ENCODE measurements at places on chromosomes 1 and 21.

DNA sequence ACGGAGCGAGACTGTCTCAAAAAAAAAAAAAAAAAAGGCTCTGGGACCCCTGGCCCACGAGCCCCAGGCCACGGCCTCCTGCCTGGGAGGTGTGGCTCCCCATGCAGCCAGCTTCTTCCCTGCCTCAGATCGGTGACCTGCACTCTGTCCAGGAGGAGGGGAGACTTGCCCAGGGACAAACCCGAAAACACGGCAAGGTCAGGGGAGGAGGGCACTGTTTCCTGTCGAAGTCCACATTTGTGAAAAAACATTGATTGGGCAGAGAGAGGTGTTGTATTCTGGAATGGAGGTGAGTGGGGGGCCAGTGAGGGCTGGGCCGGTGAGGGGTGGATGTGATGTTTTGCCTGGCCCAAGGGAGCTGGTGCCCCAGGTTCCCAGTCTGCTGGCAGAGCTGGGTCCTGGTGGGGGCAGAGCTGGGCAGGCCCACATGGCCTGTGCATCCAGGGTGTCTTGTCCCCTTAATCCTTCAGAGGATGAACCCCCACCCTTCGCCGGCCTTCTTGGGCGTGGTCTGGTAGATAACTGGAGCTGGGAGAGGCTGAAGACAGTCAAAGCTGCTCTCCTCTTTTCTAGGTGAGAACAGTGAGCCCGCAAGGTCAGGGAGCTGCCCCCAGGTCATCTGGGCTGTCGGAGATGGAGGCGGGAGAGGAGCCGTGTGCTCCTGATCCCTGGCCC, 12.4 kb upstream of the FAAP20 start:
- no peak for DNase-seq

GRCh38 chr1:247180581-247180980, 8.8 kb upstream of the ZNF124 start:
- no peak for DNase-seq

- DNase-seq: no peak
Observed at GRCh38 chr1:98112626-98113025, 191.8 kb upstream of the DPYD start.

DNA sequence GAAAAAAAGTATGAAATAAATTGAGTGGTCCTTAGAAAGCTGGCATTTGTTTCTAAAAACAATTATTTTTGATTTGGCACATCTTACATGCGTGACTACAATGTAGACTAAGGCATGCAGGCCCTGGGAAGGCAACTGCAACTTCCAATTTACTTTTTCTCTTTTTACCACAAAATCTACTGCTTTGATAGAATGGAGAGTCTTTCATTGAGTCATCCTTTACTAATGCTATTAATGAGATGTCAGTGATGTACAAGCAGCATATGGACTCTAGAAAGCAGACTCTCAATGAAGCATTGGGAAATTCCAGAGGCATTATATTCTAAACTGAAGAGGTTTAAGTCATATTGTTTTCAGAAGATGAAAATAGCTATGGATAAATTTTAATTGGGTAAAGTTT, 29.6 kb upstream of the PRRX1 start:
- DNase-seq: peak; percentile 70

DNA sequence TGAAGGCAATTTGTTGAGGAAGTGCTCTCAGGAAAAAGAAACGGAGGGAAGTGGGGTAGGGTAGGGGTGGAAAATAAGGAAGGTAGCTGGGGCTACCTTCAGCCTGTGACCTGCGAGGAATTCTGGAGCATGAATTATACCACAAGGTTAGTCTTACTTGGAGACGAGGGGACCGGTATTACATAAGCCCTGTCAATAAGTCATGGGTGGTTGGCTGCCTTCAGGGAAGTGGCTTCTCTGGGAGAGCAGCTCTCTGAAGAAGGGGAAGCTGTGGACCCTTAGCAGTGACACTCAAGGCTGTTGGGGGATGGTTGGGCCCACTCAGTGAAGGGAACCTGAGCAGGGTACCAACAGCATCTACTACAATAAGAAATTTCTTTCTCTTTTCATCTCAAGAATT, 111.3 kb downstream of the TNFSF18 start:
- DNase-seq: no peak

DNA sequence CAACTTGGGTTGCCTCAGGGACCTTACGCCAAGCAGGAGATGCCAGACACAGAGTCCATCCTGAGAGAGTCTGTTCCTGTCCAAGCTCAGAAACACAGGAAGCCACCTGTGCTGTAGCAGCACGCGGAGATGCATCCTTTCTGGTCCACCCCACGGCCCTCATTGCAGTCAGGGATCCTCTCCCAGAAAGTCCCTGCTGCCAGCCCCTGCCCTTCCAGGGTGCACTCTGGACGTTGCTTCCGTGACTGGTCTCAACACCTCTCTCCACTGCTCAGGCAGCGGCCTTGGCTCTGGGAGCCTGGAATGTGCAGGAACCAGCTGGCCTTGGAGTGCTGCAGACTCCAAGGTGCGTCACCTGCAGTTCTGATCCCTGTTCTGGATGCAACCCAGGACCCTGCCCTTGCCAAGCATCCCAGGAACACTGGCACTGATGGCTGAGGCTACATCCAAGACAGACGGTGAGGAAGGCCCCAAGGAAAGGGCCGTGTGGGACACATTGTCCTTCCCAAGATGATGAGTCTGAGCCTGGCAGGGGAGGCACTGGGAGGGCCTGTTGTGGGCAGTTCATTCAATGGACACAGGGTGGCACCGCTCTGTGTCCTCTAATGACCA, 21.7 kb upstream of the COL6A1 start:
- DNase-seq: no peak

DNA sequence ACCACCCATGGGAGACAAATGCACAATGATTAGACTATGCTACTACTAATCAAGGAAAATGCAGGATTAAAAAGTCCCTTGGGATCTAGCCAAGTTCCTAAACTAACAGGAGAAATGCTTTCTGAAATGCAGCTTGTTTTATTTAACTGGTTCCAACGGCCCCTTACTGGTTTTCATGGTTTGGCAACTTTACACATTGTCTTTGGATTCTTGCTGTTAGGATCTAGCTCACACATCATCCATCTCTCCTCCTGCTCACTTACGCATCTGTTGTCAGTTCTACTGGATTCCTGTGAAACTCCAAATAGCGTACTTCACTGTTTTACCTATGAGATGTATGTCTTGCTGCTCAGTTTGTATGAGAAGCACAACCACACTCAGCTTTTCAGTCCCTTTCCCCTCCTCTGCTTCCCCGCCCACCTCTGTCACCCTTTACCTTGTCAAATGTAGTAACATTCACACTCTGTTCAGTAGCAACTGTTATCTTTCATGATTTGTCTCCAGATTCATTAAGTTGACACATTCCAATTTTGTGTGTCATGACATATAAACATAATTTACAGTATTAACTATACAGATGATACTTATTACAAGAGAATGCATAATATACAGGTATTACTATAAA, 130.1 kb downstream of the SIM2 start:
- no peak for DNase-seq

DNA sequence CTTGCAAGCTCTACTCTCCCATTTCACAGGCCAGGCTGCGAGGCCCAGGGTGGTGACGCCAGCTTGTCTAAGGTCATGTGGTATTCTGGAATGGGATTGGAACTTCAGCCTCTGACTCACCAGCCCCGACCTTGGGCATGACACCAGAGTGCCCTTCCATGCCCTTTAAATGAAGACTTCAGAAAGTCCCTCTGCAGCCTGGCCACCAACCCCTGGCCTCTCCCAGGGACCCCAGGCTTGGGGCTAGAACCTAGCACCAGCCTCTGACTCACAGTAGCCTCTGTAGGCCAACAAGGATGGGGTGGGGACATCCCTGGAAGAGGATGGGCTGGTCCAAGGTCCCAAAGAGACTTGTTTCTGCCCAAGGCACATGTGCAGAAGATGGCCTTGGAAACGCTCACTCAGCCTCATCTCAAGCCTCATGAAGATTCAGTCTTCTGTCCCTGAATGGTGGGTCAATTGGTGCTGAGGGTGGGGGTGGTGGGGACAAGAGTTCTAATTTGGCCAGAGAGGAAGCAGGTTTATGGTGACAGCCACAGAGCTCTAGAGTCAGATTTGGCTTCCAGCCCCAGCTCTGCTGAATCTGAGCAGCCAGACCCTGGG, 36.1 kb upstream of the RUNX3 start:
- no peak for DNase-seq

DNA sequence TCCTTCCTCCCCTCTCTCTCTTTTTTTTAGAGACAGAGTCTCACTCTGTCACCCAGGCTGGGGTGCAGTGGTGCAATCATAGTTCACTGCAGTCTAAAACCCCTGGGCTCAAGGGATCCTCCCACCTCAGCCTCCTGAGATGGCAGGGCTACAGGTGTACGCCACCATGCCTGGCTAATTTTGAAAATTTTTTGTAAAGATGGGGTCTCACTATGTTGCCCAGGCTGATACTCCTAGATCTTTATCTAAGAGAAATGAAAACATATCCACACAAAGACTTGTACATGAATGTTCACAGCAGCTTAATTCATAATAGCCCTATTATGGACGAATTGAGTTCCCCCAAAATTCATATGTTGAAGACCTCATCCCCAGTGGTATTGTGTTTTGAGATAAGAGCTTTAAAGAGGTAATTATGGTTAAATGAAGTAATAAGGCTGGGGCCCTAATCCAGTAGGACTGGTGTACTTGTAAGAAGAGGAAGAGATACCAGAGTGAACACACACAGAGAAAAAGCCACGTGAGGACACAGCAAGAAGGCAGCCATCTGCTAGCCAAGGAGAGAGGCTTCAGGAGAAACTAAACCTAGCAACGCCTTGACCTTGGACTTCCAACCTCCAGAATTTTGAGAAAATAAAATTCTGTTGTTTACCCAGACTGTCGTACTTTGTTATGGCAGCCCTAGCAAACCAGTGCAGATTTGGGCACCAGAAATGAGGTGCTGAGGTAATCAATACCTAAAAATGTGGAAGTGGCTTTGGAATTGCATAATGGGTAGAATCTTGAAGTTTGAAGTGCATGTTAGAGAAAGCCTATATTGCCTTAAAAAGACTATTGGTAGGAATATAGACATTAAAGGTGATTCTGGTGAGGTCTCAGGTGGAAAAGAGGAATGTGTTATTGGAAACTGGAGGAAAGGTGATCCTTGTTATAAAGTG, 13.2 kb downstream of the IFNLR1 start:
- no peak for DNase-seq
